ENCODE measurements at places on chromosomes 3 and 15.

DNA sequence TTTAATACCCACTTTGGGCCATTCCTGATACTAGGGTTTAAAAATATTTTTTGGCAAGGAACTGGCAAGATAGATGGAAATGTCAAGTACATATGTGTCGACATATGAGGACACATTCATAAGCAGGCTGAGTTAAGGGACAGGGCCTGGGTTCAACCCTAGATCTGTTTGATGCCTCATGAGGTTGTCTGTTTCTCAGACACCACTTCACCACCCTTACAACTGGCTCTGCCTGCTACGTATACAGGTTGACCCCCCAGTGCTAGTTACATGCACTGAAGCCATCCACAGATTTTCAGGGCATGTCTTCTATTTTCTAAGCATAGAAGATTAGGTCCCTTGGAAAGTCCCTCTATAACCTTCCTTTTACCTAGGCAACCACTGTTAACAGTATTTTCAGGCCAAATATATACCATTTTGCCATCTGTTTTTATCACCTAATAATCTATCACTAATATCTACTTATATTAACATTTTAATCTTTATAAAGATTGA is 296.7 kb downstream of the PLCL2 start:
- no peak for DNase-seq

DNA sequence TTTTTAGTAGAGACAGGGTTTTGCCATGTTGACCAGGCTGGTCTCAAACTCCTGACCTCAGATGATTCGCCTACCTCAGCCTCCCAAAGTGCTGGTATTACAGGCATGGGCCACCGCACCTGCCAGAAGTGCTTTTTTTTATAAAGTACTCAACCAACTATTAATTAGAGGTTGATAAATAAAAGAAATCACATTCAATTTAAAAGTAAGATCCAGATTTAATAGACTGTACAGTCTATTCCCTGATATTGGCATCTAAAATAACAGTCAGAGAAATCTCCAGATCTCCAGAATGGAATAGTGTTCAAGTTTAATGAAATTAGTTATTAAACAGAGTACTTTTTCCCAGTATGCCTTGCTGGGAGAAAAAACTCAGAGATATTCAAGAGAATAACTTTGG is 142.9 kb upstream of the SLC2A2 start:
- no peak for DNase-seq

GRCh38 chr15:69976366-69976994 is 121.2 kb downstream of the TLE3 start:
- no peak for DNase-seq

DNA sequence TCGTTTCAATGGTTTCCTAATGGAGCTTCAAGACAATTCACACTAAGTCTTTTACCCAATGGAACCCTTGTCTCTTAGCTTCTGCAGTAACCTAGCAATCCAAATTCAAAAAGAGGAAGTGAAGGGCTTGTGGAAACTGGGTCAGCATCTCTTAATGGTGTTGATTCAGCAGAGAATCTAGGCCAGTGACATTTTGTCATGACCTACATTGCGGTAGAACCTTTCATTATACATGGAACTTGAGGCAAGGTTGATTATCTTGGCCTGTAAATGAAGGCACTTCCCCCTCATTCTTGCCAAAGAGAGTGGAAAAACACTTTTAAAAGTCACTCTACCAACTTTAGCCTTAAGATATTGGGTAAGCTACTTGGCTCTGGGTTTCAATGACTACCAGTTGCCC is 42.8 kb downstream of the C2CD4B start:
- DNase-seq, result no peak

- no peak for DNase-seq
Measured at GRCh38 chr15:38740206-38740605, 175.6 kb upstream of the RASGRP1 start.

GRCh38 chr15:92656089-92656488 is 514 bp upstream of the FAM174B start:
- DNase-seq, result no peak

- DNase-seq, result no peak
Measured at GRCh38 chr3:153379516-153379915, 217.5 kb downstream of the RAP2B start.

DNA sequence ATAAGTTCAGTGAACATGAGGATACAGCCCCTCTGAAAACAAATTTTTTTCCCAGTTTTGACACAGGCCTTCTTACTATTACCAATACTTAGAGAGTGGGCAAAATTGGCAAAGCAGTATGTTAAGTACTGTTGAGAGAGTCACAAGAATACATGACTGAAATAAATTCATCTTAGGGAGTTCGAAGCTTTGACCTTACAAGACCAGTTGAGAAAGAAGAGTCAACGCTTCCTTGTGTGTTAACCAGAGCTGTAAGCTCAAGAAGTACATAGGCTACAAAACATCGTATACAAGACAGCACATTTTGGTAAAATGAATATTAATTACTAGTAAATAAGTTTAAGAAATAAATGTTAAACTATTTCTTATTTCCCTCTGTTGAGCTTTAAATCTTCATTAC is 164.4 kb upstream of the RORA start:
- no peak for DNase-seq

DNA sequence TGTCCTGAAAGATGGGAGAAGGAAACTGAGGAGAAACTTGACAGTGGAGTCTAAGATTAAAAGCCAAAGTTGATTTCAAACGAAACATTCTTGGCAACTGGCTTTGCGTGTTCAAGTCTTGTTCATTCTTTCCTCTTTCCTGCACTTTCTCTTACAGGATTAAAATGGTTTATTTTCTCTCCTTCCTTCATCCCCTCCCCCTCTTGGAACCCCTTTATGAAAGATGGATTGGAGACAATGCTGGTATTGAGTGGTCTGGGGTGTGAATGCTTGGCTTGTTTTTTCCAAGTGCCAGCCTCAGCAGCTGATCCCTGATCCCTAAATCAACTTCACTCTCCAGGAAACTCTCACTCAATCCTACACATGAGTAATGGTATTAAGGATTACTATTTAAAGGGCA is 703 bp upstream of the LSAMP start:
- no peak for DNase-seq

DNA sequence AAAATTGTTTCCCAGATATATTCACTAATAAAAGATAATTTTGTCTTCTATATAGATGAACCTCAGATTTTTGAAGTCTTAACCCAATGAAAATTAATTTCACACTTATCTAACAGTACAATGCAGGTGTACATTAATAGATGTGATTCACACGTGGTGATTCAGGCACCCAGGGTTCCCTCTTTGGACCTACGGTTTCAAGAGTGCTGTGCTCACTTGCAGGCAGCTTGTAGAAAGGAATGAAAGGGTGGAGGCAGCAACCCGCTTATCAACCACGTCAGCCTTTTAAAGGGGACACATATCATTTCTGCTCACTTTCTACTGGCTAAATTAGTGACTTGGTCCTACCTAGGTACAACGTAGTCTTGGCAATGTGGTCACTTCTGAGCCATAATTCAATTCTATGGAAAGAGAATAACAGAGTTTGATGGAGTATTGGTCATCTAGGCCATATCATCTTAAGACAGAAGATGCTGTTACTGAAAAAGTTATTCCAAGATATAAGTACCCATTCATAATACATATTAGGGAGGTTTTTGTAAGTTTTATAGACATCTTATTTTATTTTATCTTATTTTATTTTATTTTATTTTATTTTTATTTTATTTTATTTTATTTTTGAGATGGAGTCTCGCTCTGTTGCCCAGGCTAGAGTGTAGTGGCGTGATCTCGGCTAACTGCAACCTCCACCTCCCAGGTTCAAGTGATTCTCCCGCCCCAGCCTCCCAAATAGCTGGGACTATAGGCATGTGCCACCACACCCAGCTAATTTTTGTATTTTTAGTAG is 37.9 kb downstream of the ACP3 start:
- DNase-seq, result no peak

DNA sequence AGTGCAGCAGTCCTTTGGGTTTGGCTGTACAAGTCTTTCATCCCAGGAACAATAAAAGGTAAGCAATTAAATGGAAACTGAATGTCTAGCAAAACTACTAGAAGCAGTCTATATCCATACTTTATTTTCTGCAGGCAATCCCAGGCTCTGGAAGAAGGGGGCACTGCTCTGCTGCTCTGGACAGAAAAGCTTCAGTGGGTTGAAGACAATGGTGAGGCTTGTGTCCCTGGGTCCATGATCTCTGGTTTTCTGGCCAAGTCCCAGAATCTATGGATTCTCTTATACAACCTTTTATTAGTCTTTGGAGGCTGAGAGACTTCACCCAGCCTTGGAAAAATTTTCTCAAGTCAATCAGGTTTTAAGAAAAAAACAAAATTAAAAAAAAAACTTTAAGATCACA is 35.6 kb downstream of the SCAP start:
- peak; percentile 66 for DNase-seq

DNA sequence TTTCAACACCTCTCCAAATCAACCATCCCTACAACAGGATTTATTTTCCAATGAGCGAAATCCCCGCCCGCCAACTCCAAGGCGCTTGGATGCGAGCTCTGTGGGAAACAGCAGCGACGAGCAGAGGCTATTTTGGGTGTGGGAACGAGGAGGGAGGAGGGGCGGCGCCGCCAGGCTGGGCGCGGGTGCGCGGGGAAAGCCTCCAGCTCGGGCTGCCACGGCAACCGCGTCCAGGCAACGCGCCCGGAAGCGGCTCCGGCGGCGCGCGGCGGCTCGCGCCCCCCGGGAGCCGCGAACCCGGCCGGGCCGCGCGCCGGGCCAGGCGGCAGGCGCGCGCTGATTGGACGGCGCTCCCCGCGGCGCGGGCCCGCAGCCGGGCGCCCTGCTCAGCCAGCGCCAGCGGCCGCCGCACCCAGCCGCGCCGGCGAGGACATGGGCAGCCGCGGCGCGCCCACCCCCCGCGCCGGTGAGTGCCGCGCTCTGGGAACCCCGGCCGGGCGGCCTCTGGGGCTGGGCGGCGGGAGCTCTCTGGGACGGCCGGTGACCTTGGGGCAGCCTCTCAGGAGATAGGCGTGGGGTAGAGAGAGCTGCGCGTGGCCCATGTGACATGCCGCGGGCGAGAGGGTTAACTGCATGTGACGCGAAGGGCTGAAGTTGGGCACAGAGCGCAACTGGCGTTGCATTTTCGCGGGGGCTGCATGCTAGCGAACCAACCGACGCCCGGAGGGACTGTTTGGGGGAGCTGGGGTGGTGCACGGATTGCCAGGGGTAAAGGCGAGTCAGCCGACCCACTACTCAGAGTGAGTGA is at the start of gene FAM81A:
Gene FAM81A (plus strand): TSS at position 370 of the 808 bp plus-strand sequence. CDS start 20,441 bp downstream, outside the sequence.
- DNase-seq, result peak; percentile 99

GRCh38 chr3:197444793-197445379 is 110.9 kb downstream of the BDH1 start:
- no peak for DNase-seq

- DNase-seq, result no peak
Measured at GRCh38 chr3:187852842-187853730, 107.8 kb upstream of the BCL6 start.

DNA sequence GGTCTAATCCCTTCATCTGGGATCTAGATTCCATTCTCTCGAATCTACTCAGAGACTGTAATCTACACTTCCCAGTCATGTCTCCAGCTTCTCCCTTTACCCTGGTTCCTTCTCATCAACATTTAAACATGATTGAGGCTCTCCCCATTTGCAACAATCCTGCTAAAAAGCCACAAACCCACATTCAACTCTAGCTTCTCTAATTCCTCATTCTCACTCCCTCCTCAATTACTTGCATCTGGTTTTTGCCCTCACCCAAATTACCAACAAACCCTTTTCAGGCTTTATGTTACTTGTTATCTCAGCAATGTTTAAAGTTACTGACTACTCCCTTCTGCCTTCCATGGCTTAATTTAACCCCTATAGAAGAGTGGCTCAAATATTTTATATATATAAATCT is 11.5 kb downstream of the ETFA start:
- DNase-seq, result no peak

DNA sequence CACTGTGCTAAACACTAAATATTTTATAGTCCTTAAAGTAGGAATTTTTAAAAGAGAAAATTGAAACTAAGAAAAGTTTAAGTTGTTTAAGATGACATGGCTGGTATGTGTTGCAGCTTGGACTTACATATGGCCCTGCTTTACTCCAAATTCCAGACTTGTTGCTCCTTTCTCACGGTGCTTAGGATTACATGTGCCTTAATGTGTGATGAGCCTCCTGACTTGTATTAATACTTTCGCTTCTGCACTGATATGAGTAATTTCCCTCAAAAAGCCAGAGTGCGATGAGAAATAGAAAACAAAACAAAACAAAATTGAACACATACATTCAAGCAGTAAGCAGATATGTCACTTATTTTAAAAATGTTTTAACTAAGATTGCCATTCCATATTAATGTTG is 250.2 kb downstream of the VGLL3 start:
- no peak for DNase-seq

- DNase-seq, result no peak
Measured at GRCh38 chr3:156404217-156404616, 150.7 kb downstream of the SSR3 start.

GRCh38 chr3:40691452-40691861 is 166.7 kb downstream of the ZNF621 start:
- no peak for DNase-seq

DNA sequence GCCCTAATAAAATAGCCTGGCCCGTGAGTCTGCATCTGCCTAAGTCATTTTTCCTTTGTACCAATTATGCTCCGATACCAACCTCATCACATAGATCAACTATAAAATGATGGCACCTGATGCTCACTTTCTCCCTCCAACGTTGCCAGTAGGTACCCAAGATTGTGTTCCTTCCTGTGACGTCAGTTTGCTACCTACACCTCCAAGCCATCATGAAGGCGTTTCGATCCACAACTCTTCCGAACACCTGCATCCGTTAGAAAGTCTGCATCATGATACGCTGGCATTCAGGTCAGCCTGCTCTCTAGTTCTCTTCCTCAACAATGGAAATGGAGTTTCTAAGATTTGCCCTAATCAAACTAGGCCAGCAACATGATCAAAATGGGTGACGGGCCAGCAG is 7.7 kb downstream of the PKM start:
- no peak for DNase-seq

GRCh38 chr15:81273200-81273599 is 50.7 kb downstream of the STARD5 start:
- no peak for DNase-seq

- no peak for DNase-seq
Measured at GRCh38 chr3:177446165-177446601, 248.9 kb upstream of the TBL1XR1 start.

GRCh38 chr3:107218864-107219269 is 158.4 kb upstream of the CCDC54 start:
- DNase-seq, result no peak

- DNase-seq, result no peak
Measured at GRCh38 chr15:64975390-64975789, 14.3 kb downstream of the SPG21 start.
